Kidney capillary endothelial cell (primary cell): ENCODE measurements at places on chromosomes 3 and 15.

DNA sequence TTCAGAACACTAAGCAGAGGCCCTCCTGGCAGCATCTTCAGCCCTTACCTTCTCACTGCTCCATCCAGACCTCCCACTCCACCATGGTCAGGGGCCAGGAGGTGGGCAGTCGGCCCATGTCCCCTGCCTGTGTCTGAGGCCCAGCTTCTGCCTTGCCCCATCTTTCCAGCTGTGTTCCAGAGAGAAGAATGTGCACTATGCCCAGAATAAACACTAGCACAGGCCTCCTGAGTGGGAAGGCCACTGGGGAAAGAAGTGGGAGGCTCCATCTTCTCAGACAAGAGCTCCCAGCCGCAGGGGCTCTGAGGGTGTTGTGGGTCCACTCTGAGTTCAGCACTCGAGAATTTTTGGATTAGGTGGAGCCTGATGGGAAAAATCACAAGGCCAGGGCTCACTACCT is 44.5 kb downstream of the ADCY5 start:
- no peak for DNase-seq

DNA sequence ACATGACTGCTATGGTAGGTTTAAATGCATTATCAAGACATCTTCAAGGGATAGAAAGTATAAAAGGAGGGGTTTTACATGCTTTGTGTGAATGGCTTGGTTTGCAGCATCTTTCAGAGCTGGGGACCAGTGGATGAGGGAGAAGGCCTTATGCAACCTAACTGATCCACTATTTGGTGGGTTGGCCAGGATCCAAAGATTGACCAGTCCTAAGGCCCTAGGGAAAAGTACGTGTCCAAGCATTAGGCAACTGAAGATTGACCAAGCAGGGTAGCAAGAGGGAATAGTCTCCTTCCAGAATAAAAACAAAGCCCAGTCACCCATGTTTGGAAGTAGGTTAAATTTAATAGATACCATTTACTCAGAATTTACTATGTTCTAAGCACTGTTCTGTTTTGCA is 509.3 kb downstream of the EPHB1 start:
- DNase-seq, result no peak

GRCh38 chr3:14793126-14793857 is 25.5 kb upstream of the FGD5 start:
- DNase-seq, result no peak

DNA sequence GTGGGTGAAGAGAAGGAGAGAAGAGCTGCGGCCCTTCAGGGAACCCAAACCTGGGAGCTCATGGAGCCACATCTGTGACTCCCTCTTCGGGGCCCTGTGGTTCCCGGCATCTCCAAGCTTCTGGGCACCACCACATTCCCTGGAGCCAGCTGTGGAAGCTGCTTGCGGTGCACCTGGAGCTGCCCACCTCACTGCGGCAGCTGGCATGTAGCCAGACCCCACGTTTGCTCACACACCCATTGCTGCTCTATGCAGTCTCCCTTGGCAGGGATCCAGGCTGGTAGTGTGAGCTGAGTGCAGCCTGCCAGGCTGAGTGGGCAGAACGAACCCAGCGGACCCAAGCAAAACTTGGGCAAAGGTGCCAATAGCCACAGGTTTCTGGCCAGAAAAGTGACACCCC is 16.8 kb upstream of the PLA2G4E start:
- no peak for DNase-seq

DNA sequence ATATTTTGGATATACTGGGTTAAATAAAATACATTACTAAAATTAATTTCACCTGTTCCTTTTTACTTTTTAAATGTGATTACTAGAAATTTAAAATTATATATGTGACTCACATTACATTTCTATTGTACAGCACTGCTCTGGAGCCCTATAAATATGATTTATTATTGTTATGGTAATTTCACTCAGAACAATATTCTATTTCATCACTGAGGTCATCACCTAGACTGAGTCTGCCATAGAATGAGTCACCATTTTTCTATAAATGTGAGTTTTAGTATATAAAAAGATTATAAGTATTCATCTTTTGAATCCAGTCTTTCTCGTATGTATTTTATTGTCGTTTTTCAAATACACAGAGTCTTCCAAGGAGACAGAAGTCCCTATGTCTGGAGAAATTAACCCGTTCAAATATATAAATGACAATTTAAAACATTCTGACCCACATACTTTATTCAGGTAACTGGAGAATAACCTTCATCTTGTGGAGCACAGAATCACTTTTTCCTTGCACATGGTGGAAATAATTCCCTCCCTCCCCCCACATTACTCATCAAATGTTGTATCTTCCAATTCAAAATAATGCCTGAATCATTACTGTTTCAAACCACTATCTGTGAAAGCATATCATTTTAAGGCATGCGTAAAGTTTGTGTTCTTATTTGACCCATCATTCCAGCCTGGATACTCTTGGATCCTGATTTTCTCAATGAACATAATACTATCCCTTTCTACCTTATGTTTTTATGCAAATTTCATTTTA is 30.0 kb downstream of the CHST14 start:
- DNase-seq, result no peak

DNA sequence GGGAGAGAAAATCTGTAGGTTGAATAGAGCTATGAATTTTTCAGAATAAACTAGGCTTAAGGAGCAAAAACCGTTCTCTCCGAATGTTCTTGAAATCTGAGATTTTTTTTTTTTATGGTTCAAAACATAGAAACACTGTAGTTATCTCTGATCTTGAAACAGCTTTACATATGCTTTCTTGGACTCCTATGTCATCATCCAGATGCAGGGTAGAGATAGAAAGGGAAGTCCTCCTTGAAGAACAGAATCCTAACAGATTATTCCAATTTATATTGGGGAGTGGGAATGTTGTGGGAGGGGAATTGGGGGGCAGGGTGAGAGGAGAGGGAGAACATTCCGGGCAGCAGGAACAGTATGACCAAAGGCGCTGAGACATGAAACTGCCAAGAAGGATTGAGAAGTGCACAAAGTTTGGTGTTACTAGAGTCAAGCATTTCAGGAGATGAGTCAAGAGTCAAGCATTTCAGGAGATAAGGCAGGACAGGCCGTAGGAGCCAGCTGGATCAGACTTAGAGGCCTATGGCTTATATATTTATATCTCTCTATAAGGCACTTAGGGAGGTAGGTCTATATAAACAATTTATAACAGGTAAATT is 21.9 kb upstream of the ST3GAL6 start:
- peak; percentile 48 for DNase-seq

GRCh38 chr3:41572092-41572491 is 372.8 kb downstream of the CTNNB1 start:
- no peak for DNase-seq

- peak; percentile 30 for DNase-seq
Observed at GRCh38 chr3:187130346-187131066, 8.8 kb downstream of the RPL39L start.

GRCh38 chr15:88835646-88836045 is 32.4 kb downstream of the ACAN start:
- peak; percentile 11 for DNase-seq

DNA sequence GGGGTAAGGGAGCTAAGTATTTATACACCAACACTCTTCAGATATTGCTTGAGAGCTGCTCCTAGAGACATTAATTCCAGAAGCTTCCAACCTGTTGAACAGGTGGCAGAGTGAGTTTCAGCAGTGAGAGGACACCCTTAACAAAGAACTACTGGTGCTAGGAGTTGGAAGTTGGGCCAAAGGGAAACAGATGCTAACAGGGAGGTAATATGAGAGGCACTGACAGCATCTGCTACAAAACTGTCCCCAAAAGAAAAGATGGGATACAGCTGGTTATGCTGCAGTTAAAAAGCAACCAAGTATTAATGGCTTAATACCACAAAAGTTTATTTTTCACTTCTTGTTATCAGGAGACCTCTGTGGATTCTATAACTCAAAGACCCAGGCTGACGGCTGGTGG is 104.5 kb upstream of the SATB1 start:
- no peak for DNase-seq

GRCh38 chr3:126750756-126751121 is 46.7 kb downstream of the CHCHD6 start:
- DNase-seq, result no peak

GRCh38 chr15:79881254-79881653 is 15.6 kb downstream of the MTHFS start:
- DNase-seq, result no peak

- no peak for DNase-seq
Observed at GRCh38 chr3:162278834-162279233, 782.2 kb downstream of the OTOL1 start.

DNA sequence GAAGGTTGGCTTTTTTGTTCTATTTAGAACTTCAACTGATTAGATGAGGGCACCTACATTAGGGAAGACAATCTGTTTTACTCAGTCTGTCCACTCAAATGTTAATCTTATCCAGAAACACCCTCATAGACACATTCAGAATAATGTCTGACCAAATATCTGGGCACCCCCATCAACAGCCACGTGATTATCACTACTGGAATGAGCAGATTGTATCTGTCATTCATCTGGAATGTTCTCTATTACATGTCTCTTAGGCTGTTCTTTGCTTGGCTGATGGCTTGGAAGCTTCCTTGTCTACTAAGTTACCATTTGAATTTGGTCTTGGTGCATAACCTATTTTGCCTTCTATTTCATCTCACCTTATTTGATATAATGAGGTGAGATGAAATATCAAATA is 15.7 kb upstream of the LRRC58 start:
- no peak for DNase-seq

DNA sequence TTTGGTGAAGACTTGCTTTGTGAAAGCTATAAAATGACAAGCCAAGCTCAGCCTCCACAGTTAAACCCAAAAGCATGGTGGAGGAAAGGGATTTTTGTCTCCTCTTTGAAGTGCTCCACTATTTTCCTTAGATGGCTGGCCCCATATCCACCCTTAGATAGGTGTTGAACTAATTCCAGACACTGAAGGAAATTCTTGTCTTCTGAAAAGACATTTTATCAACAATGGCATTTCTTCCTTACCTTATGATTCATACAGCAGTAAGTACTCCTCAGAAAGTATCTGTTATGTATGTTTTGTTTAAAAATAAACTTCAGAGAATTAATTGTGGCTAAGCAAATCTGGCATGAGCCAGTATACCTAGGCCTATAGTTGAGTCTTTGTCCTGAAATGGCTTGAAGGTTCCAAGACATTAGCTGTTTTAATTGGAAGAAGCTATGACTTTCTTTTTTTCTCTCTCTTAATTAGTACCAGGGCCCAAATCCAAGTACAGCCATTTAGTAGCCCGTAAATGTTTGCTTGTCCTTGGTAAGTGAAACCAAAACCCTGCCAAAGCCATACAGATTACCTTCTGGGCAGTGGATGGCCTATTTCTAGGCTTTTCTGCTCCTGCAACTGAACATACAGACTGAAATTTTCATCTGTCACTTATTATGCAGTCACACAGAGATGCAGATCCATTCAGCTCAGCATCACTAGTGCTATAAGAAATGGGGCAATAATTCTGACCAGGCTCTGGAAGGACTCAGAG is 5.1 kb upstream of the BFSP2 start:
- no peak for DNase-seq

- no peak for DNase-seq
Observed at GRCh38 chr3:163722405-163722804, 1355.9 kb downstream of the SI start.

DNA sequence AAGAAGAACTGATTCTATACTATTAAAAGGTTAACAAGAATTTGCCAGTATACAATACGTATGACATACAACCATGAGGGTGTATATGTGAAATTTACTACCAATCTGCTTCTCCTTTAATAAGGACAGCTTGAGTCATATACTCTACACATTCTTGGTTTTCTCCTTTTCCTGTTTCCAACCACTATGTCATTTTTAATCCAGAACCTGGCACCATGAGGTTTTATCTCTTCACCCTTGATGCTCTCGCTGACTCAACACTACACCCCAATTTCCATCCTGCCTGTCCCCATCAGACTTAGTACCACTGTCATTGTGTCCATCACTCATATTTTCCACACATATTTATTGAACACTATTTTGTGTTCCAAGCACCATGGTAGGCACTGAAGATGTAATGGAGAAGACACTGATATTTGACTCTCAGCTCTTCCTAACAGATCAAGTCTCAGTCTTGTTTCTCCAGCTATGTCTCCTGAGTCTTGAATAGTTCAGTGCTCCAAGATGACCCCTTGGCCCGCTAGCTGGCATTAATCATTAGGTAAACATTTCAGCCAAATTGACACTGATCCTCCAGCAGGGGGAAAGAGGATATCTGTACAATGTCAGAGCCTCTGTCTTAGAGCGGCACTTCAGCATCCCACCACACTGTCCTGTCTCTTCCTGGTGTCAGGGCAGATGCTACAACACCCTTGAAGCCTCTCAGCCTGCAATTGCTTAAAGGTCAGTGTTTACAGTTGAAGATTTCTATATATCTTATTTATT is 11.2 kb upstream of the COL8A1 start:
- DNase-seq, result no peak

- DNase-seq, result no peak
Observed at GRCh38 chr3:172560026-172560425, 36.8 kb upstream of the TNFSF10 start.

- DNase-seq, result no peak
Observed at GRCh38 chr3:148203297-148204010, 494.2 kb upstream of the AGTR1 start.

GRCh38 chr3:178754852-178755510 is 218.7 kb downstream of the KCNMB2 start:
- no peak for DNase-seq

- no peak for DNase-seq
Observed at GRCh38 chr15:26686547-26687187, 86.2 kb downstream of the GABRB3 start.

GRCh38 chr3:107251819-107252218 is 125.4 kb upstream of the CCDC54 start:
- DNase-seq, result no peak

DNA sequence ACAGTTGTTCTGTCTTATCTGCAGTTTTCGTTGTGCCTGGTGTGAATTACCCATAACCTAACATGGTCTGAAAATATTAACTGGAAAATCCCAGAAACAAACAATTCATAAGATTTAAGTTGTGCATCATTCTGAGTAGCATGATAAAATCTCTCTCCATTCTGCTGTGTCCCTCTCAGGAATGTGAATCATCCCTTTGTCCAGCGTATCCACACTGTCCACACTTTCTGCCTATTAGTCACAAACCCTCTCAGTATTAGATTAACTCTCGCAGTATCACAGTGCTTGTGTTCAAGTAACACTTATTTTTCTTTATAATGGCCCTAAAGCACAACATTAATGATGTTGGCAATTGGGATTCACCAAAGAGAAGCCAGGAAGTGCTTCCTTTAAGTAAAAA is 203.2 kb downstream of the CGGBP1 start:
- DNase-seq, result peak; percentile 30

- DNase-seq, result no peak
Observed at GRCh38 chr3:193987186-193987585, 148.8 kb upstream of the HES1 start.

DNA sequence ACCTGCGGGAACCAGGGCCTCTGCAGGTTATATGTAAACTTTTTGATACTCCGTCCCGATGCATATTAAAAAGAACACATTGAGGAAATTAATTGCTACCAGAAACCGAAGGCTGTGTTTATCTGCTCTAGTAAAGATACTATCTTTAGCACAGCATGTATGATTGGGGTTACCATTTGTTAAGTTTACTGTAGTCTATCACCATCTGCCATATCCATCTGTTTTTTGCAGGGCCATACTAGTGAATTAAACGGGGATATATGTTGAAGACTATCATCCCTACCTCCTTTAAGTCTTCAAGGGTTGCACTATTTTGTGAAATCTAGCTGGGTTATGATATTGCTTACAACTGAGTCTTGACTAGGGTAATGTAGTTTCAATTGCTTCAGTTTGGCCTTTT is 597.0 kb downstream of the SQOR start:
- DNase-seq, result no peak
